ENCODE measurements at places on chromosomes 12 and 14.

GRCh38 chr12:91937706-91938105 is 207.9 kb downstream of the BTG1 start:
- DNase-seq, result no peak

GRCh38 chr12:76690921-76691700 is 72.8 kb upstream of the ZDHHC17 start:
- DNase-seq, result no peak

DNA sequence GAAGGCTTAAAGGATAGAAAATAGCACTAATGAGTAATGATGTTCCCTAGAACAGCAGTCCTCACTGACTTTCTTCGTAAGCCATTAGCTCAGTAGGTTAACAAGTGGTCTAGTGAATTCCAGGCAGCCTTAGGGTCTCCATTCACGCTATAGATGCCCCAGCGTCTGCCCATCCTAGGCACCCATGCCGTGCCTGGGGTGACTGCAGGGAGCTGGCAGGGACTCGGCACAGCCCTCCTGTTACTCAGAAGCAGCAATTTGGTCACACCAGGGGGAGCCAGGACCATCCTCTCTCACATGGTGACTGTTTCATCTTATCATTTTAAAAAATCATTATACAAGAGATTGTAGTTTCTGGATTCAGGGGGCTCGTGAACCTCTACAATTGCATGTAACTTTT is 66.0 kb upstream of the TRAF3 start:
- DNase-seq, result no peak

DNA sequence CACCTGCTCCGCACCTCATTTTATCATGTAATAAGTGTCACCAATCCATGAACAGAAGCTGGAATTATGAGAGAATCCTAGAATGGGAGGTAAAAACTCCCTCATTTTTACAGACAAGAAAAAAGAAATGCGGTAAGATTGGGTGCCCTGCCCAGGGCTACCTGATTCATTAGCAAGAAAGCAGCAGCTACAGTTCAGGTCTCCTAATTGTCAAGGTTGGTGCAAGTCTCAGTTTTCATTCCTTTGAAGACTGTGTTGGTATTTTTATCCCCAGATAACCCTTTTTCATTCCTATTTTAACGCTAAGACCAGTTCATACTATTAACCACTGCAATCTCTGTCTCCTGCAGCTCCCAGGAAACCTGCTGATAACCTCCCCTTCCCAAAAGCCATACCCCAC is 6.9 kb downstream of the DUSP6 start:
- DNase-seq, result no peak

Measured in stimulated activated CD8-positive, alpha-beta memory T cell treated with anti-CD3 and anti-CD28 coated beads, Interleukin-2, amount 100 ng/mL, for 1 hour (primary cell).